ENCODE measurements at places on chromosomes 11 and 22.

- no peak for DNase-seq
Measured at GRCh38 chr22:50269970-50270665, at the start of gene MAPK11. TSS of gene MAPK11 (minus strand) at chr22:50270380. CDS start at chr22:50270292, 88 bp downstream.

- DNase-seq, result no peak
Measured at GRCh38 chr22:47748957-47749356, 986.5 kb downstream of the TBC1D22A start.

DNA sequence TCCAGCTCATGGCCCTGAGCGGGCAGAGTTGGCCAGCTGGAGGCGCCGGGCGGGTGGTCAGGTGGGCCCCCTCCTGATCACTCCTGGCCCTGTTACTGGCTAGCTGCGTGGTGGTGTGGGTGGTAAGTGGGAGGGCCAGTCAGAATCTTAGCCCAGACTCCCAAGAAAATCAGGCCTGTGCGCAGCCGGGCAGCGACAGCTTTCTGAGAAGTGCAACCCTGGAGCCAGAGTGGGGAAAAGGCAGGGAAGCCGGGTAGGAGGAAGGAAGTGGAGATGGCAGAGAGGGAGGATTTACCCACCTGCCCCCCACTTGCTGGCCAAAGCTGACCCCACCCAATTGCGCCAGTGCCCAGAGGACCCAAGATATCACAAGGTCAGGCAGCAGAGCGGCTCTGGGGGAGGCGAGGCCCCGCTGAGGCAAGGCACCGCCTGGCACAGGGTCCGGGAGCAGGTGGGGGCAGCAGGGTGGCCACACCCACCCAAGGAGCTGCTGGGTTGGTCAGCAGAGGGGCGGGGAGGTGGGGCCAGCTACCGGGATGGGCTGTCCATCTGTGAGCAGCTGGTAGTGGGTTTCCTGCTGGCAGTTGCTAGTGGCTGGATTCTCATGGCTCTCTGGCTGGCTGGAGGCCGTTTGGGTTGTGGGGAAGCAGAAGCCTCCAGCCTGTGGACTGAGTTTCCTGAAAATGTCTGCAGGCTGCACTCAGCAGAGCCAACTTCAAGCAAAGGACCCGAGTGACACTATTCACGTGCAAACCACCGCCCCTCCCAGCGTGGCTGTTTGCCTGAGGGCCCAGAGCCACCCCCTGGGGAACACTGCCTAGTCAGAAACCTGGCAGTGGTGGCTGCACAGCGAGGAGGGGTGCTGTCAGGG, 196.4 kb downstream of the IGLL1 start:
- DNase-seq, result peak; percentile 73

DNA sequence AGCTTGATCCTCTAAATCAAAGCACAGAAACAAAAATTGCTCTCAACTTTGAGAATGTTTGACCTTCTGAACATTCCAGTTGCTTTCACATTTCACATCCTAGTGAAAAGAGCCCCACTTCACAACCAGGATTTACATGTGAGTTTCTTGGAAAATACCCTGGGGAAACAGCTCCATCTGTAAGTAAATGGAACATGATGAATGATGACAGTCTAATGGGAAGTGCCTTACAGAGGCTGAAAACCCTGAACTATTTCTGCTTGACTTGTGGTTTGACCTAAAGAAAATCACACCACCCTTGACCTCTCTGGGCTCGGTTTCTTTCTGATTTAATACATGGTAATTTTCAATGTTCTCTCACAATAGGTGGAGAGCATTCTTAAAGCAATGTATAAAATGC, 499.4 kb upstream of the API5 start:
- DNase-seq, result no peak

DNA sequence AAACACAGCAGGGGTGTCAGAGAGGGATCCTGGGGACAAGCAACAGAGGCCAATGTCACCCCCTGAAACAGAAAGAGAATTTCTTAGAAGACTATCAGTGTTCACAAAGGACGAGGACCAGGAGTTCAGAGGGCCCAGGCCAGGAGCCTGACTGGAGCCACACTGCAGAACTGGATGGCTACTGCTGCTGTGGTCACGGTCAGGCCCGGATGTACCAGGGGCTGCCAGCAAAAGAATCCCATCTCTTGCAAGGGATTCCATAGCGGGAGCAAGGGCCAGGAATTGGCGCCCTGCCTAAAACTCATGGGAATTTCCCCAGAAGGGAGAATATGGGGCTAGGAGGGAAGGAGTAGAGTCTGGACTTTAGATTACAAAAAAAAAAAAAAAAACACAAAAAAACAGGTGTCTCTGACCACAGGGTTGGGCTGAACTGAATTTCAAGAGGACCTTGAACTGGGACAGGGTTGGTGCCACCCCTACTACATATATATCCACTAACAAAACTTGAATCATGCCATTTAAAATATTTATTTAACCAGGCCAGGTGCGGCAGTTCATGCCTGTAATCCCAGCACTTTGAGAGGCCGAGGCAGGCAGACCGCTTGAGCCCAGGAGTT, 15.7 kb upstream of the KCTD14 start:
- DNase-seq, result no peak
